Uterus (tissue), 4 donors: ENCODE measurements at places on chromosomes 11 and 22. TPM values are rescaled to one million over a fixed set of nuclear protein-coding genes. Genes with fewer than 3 reads are reported as not detected.

DNA sequence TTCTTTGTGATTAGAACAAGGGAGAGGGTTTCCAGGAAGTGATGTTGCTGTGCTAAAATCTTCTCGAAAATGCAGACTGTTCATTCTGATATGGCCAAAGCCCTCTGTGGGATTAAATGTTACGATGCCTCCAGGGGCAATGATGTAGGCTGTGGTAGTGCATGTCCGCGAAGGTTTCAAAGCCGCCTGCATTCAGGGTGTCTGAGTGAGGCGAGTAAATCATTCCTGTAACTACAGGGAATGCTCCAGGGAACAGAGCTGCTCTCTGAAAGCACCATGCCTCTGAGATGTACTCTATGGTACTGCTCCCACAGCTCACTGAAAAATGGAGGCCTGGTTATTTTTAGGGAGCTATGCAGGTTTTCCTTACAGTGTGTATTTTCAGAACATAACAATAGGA, 21.2 kb downstream of the PDGFD start:
- no peaks in the 10 kb centered on the region for H3K27me3 ChIP-seq
- H3K4me1 ChIP-seq: no peaks in the 10 kb centered on the region
- no peak overlapping the region for H3K27ac ChIP-seq
- DNase-seq: no peak

DNA sequence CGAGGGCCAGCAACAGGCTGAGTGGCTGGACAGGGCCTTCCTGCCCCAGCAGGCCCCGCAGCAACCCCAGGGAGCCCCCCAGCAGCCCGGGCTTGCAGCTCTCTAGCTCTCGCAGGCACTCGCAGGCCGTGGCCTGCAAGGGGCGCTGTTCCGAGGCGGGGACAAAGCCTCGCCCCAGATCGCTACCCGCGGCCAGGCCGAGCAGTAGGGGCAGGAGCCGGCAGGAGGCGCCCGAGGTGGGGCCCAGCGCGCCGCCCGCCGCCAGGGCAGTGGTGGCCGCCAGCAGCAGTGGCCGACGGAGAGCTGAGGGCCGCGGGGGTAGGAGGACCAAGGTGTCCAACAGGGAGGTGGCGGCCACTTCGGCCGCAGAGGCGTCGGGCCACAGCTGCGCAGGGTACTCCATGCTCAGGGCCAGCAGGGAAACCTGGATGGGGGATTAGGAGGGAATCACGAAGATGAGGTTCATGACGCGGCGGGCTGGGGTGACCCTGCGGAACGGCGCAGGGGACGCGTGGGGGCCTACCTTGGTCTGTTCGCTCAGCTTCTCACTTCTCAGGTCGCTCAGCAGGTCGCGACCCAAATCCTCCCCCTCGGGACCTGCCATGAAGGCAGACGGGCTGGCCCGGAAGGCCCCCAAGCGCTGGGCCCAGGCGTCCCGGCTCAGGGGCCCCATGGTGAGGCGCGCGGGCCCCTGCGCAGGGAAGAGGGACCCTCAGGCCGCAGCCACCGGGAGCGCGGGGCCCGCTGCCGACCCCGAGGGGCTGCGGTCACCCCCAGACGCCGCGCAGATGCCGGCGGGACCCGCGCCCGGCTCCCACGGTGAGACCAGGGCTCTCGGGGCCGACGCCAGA, 632 bp downstream of the AP5B1 start:
- H3K4me3 ChIP-seq: peak overlapping the region; percentile 59
- peak; percentile 39 for DNase-seq
- H3K27me3 ChIP-seq: no peaks in the 10 kb centered on the region
- H3K36me3 ChIP-seq: no peaks in the 10 kb centered on the region
- H3K4me1 ChIP-seq: no peaks in the 10 kb centered on the region

- no peaks in the 10 kb centered on the region for H3K4me1 ChIP-seq
- H3K27ac ChIP-seq: no peak overlapping the region
- no peaks in the 10 kb centered on the region for H3K36me3 ChIP-seq
- H3K27me3 ChIP-seq: no peaks in the 10 kb centered on the region
These were observed 22.8 kb upstream of the GCAT start for GRCh38 chr22:37784829-37785495.

DNA sequence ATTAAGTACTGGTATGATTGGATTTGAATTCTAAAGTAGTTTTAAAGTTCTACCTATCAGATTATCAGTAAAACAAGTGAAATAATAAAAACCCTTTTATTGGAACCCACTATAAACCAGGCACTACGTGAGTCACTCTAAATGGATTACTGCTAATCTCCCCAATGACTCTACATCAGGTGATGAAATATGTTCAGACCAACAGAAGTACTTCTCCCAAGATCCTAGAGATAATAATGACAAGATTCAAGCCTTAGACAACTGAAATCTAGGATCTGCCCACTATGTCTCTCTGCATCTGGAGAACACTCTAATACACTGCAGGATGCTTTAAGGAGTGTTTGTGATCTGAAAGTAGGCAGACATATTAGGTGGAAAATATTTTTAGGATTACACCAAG, 652.1 kb upstream of the CHORDC1 start:
- no peaks in the 10 kb centered on the region for H3K27me3 ChIP-seq
- H3K36me3 ChIP-seq: no peaks in the 10 kb centered on the region
- H3K27ac ChIP-seq: no peak overlapping the region
- DNase-seq: no peak
- H3K4me1 ChIP-seq: no peaks in the 10 kb centered on the region

DNA sequence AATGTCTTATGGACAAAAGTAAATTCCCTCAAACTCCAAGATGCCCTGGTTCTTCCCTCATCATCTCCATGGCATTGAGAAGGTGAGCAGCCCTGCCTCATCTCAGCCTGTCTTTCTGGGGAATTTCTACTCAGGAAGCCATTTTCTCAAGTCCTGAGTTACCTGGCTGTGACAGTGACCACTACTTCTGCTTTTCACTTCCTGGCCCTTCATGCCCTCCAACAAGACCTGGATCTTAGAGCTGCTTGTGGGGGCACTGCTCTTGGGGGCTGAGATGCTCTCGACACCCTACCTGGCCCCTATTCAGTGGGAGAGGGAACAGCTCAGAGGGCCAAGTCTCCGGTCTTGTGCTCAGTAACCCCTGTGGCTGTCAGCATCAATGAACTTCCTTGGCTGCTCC, 5.5 kb upstream of the IGSF22 start:
- H3K4me3 ChIP-seq: no peak overlapping the region
- no peaks in the 10 kb centered on the region for H3K27me3 ChIP-seq
- no peaks in the 10 kb centered on the region for H3K36me3 ChIP-seq
- no peak overlapping the region for H3K27ac ChIP-seq

- peaks cover 24% of the 10 kb centered on the region for H3K27me3 ChIP-seq
- H3K36me3 ChIP-seq: no peaks in the 10 kb centered on the region
- peak overlapping the region; percentile 39 for H3K4me3 ChIP-seq
- DNase-seq: peak; percentile 70
- peaks cover 11% of the 10 kb centered on the region for H3K4me1 ChIP-seq
These were observed 1.2 kb upstream of the TYMP start for GRCh38 chr22:50530877-50531545.

DNA sequence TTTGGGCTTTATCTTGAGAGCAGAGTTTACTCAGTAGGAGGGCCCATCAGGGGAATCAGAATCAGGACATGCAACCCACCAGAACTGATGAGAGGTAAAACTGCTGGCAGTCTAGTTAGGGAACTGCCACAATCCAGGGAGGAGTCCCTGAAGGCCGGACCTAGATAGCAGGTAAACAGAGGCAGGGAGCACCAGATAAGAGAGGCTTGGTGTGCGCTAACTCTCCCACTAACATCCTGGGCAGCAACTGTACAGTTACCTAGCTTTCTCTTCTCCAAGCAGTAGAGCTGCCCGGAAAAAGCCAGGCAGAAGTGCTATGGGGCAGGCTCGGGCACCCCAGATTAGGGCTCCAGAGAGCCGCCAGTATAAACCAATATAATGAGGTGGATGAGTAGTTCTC, 865 bp upstream of the AMOTL1 start:
- H3K4me3 ChIP-seq: no peak overlapping the region
- no peaks in the 10 kb centered on the region for H3K4me1 ChIP-seq
- H3K27me3 ChIP-seq: no peaks in the 10 kb centered on the region
- no peak for DNase-seq

- peak; percentile 26 for DNase-seq
- H3K36me3 ChIP-seq: no peaks in the 10 kb centered on the region
- H3K27me3 ChIP-seq: no peaks in the 10 kb centered on the region
- peak overlapping the region; percentile 56 for H3K4me3 ChIP-seq
- peak overlapping the region; percentile 98 for H3K27ac ChIP-seq
- H3K4me1 ChIP-seq: peaks cover 7% of the 10 kb centered on the region
These were observed 583 bp downstream of the APLP2 start for GRCh38 chr11:130070109-130070845.

GRCh38 chr11:65420979-65421793, 1.4 kb upstream of the NEAT1 start:
- peak; percentile 96 for DNase-seq
- no peaks in the 10 kb centered on the region for H3K27me3 ChIP-seq
- H3K36me3 ChIP-seq: no peaks in the 10 kb centered on the region
- H3K27ac ChIP-seq: peak overlapping the region; percentile 99

GRCh38 chr11:35178067-35178805, 39.3 kb downstream of the CD44 start:
- peaks cover 14% of the 10 kb centered on the region for H3K4me1 ChIP-seq
- H3K36me3 ChIP-seq: no peaks in the 10 kb centered on the region
- peak overlapping the region; percentile 69 for H3K27ac ChIP-seq

- DNase-seq: no peak
- H3K4me3 ChIP-seq: no peak overlapping the region
- H3K4me1 ChIP-seq: peaks cover 14% of the 10 kb centered on the region
- H3K27me3 ChIP-seq: no peaks in the 10 kb centered on the region
- no peaks in the 10 kb centered on the region for H3K36me3 ChIP-seq
These were observed 57.4 kb downstream of the CHRDL2 start for GRCh38 chr11:74673693-74674360.

DNA sequence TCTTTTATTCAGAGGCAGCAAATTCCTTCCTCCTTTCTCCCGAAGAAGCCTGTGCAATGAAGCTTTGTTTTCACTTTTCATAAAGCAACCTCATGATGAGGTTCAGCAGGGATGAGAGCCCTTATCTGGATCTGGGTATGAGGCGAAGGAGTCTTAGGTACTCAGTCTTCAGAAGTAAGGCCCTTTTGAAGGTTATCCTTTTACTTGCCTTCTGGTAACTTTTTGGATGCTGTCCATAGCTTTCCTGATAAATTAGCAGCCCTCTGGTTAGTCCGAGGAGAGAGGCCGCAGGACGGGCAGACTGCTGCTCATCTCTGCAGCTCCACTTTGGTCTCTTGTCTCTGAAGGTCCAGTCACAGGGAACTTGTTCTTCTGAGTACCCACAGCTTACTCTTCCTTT, 1.1 kb downstream of the TRIM22 start:
- H3K36me3 ChIP-seq: no peaks in the 10 kb centered on the region
- H3K4me1 ChIP-seq: no peaks in the 10 kb centered on the region
- DNase-seq: peak; percentile 33
- H3K27ac ChIP-seq: peak overlapping the region; percentile 98
- H3K27me3 ChIP-seq: no peaks in the 10 kb centered on the region

GRCh38 chr11:117505285-117505970, 177.8 kb downstream of the CEP164 start:
- no peaks in the 10 kb centered on the region for H3K36me3 ChIP-seq
- H3K27me3 ChIP-seq: no peaks in the 10 kb centered on the region
- DNase-seq: no peak
- no peak overlapping the region for H3K4me3 ChIP-seq
- H3K4me1 ChIP-seq: no peaks in the 10 kb centered on the region

GRCh38 chr22:48370508-48371325, 1457.0 kb downstream of the BRD1 start:
- H3K27me3 ChIP-seq: no peaks in the 10 kb centered on the region
- no peak overlapping the region for H3K4me3 ChIP-seq
- no peak for DNase-seq
- H3K4me1 ChIP-seq: no peaks in the 10 kb centered on the region

The HIPK3 gene
- 267 TPM for total RNA-seq

The MYO7A gene
- total RNA-seq: 5.8 TPM
